ENCODE measurements at places on chromosomes 1 and 21. TPM values are rescaled to one million over a fixed set of nuclear protein-coding genes. Genes with fewer than 3 reads are reported as not detected.
A peak's percentile ranks its signal among the peaks of the same experiment; 100 is the strongest.

- DNase-seq, result no peak
Observed at GRCh38 chr1:106366627-106367319, 689.7 kb upstream of the PRMT6 start.

GRCh38 chr1:44264451-44264771, 51.1 kb downstream of the DMAP1 start:
- DNase-seq, result no peak

DNA sequence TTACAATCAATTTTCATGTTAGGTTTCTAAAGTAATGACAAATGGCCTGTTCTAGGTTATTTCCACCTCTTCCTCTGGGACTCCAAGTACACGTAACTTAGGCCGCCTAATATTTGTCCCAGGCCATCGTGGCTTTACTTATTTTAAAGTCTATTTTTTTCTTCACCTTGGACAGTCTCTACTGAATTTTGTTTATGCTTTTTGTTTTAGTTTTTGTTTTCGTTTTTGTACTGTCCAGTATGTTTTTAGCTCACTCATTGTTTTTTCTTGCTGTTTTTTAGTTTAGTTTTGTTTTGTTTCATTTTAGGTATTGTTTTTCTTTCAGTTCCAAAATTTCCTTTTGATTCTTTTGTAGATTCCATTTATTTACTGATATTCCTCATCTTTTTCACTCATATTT, 187.7 kb upstream of the RNPC3 start:
- DNase-seq, result no peak

DNA sequence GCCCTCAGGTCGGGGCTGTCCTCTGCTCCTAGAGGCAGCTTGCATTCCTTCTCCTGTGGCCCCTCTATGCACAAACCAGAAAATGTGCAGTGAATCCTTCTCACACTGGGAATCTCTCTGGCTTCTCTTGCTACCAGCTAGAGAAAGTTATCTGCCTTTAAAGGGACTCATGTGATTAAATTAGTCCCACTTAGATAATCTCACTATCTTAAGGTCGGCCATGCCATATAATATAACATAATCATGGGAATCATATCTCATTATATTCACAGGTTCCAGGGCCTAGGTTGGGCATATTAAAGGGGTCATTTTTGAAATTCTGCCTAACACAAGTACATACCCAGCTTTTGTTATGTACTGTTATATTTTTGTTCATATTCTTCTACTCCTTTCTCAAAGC, 31.4 kb downstream of the PTGFR start:
- DNase-seq, result no peak

- DNase-seq, result no peak
Observed at GRCh38 chr1:1534401-1535154, 5.8 kb downstream of the TMEM240 start.

GRCh38 chr1:92298213-92298572, 594 bp downstream of the GLMN start:
- DNase-seq, result no peak

DNA sequence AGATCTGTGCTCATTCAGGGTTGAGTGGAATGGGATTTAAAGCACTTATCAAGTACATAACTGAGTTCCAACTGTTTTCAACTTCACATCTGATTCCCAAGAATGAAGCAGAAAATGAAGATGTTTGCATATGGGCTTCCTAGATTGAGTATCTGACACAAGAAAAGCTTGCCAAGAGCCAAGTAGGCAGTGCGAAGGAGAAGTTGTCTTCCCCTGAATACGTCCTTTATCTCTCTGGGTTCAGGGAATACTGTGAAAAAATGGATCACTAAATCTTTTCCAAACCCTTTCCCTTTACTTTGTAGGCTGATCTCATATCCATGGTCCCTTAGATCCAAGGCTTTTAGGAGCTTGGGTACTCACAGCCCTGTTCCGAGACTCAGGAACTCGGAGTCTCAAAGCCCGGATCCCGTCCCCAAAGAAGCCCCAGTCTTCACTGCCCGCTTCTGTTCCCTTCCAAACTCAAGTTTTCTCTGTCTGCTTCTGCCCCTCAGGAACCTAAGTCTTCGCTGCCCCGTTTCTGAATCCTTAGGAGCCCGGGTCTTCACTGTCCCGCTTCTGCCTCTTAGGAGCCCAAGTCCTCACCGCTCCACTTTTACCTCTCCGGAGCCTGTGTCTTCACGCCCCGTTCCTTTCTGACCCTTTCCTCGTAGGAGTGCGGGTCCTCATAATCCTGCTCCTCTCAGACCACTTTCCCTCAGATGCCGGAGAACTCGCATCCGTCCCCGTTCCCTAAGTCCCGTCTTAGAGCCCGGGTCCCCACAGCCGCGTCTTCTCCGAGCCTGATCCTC, 616 bp downstream of the TAF12 start:
- peak; percentile 30 for DNase-seq

DNA sequence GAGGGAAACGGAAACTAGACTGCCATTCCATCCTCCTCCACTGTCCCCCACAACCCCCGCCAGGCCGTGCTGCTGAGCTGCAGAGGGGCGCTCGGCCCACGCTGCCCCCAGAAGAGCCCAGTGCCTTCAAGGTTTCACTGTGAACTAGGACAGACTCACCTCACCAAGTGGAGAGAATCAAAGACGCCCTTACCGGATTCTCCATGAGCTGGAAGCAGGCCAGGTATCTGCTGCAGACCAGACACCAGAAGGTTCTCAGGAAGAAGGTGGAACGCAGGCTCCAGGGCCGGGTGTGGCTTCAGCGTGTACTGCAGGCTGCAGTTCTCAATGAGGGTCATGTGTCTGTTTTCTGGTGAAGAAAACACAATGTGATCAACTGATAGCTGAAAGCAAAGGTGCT, 30.6 kb downstream of the NPHP4 start:
- DNase-seq, result no peak

DNA sequence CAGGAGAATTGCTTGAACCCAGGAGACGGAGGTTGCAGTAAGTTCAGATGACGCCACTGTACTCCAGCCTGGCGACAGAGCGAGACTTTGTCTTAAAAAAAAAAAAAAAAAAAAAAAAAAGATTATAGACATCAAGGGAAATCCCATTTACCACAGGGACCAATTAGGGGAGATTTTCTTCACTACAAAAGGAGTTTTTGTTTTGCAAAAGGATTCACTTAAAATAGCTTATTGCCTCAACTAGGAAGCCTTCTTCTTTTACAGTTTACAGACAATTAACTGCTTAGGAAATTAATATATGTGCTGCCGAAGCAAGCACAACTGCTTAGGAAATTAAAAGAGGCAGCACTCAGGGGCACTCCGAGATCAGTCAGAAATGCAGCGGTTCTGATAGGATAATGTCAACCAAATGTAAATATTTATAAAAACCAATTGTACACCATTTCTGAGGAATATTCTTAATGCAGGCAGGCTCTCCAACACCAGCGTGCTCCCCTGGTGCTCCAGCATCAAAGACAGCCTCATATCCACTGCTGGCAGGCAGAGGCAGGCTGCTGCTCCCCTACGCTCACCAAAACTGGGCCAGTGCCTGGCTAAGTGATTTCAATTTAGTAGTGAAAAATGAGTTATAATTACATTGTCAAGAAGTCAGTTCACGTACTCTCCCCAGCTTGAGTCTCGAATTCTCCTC, 107.9 kb upstream of the RAB4A start:
- DNase-seq, result no peak

DNA sequence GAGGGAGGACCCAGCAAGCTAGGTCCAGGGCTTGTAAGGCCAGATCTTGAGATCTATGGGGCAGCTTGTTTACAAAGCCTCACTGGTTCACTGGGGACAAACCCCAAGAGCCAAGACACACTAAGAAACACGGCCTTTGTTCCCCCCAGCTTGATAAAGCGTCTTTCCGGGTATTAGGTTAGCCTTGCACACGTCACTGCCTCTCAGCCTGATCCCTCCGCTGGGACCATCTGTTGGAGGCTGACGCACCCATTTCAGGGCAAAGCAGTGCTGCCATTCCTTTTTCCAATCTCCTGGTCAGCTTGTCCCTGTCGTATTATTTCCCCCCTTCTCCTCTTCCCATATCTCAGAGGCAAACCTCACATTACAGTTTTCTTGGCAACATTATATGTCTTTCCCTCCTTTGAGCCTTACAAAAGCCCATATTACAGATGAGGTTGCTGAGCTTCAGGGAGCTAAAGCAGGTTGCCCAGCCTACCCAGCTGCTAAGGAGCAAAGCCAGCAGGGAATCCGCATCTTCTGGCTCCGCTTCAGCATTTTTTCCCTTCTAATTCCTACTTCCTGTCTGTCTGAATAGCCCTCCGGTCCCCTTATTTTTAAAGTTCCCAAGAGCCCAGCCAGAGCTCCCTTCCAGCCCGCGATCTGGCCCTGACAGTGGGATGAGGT, 4.1 kb downstream of the HEYL start:
- DNase-seq, result no peak

GRCh38 chr1:19443326-19443725, 42.0 kb downstream of the CAPZB start:
- DNase-seq, result no peak

GRCh38 chr21:45977396-45977795, 4.2 kb upstream of the COL6A1 start:
- no peak for DNase-seq

- DNase-seq, result no peak
Observed at GRCh38 chr1:76268341-76268740, 193.8 kb downstream of the ST6GALNAC3 start.

DNA sequence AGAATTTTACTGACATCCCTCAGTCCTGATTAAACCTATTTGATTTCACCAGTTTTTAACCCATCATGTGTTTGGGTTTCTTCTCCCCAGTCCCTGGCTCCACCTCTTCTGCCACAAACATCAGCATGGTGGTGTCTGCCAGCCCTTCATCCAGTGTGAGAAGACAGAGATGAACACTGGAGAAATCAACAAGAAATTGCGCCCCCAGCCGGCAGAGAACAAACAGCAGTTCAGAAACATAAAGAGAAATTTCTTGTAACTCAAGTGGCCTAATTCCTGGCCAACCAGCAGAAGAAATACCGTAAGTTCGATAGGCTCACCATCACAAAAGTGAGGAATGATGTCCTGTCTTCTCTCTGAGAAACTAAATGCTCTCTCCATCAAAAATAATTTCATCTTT, 18.3 kb downstream of the S100A11 start:
- DNase-seq, result no peak

- peak; percentile 54 for DNase-seq
Observed at GRCh38 chr1:71047635-71048607, at the start of gene PTGER3. TSS of gene PTGER3 (minus strand) at chr1:71047816. CDS start at chr1:71047577, 239 bp downstream.

DNA sequence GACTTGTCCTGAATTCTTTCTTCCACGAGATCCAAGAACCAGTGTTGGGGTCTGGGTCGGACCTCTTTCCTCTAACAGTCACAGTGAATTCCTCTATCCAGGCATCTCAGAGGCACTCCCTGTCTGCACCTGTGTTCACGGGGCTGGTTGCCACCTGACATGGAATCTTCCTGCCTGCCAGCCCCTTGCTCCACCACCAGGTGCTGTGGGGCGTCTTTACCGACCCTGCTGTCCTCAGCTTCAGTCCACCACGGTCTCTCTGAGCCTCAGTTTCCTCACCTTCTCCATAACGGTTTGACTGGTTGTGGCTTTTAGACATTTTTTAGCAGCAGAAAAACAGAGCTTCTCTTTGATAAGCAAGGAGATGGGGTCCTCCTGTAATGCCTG, 62.7 kb downstream of the SDC3 start:
- no peak for DNase-seq

DNA sequence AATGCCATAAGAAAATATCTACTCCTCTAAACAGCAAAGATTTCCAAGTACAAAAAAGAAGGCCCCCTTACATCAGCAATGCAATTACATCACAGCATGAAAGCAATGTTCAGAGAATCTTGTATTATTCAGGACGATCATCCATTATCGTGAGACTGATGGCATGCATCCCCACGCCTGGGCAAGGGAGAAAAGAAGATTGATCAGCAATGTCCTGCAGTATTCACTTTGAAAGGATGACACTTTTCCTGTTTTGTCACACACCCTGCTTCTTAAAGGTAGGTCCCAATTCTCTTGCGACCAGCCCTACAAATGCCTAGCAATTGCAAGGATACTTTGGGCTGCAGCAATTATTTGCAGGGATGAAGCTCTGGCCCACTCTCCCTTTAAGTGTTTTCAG, 108.7 kb downstream of the TOMM20 start:
- no peak for DNase-seq

DNA sequence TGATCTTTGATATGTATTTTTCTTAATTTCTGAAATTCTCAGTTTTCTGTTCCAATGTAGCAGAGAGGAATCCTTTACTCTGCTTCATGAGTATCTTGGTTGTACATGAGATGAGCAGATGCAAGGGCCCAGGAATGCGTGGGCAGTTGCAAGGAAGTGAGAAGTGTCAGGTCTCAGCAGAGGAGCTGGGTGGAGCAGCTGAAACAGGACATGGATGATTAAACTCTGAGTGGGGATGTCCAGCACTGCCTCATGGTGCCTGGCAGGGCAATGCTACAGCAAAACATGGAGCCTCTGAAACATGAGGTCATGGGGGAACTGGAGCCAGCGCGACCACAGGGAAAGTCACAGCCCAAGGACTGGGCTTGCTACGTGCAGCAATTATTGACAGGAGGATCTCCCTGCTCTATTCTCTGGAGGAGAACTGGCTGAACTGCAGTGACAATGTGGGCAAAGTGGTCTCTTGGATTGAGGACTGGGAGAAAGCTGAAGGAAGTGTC, 48.4 kb downstream of the COLGALT2 start:
- peak; percentile 66 for DNase-seq

DNA sequence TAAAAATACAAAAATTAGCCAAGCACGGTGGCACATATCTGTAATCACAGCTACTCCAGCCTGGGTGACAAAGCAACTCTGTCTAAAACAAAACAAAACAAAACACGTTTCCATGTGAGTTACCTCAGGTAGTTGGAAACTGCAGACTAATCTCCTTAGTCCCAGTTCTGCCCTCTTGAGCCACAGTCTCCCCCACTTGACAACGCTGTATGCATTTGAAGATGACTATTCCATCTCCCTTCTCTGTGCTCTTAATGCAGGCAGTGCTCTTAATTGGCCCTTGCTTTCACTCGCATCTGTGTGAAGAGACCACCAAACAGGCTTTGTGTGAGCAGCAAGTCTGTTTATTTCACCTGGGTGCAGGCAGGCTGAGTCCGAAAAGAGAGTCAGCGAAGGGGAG, 19.6 kb upstream of the DHCR24 start:
- DNase-seq, result no peak

DNA sequence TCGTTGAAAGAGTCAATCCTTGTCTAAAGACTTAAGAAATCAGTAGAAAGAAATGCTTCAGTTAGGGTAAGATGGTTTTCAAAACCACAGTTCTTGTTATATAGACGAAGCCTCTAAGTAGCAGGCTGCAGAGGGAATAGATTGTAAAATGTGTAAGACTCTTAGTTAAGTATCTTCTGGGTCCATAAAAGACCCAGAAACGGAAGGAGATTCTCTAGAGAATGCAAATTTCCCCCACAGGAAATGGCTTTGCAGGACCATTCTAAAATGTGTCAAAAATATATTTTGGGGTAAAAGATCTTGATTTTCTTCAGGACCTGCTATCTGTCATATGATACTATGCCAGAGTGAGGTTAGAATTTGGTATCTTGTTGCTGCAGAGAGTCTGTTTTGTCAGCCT, 13.4 kb downstream of the OR2T1 start:
- no peak for DNase-seq

CSF3R gene
- polyA plus RNA-seq, result 3.8 TPM

COL11A1 gene
- polyA plus RNA-seq, result 7.0 TPM

AADACL4 gene
- 0.66 TPM for polyA plus RNA-seq

GPR25 gene
- polyA plus RNA-seq, result not detected

INSRR gene
- polyA plus RNA-seq, result 1.5 TPM

FMO4 gene
- polyA plus RNA-seq, result 3.6 TPM

MTARC2 gene
- polyA plus RNA-seq, result 28.5 TPM

RRP1B gene
- 27.8 TPM for polyA plus RNA-seq

TEX38 gene
- polyA plus RNA-seq, result 432 TPM

FYB2 gene
- polyA plus RNA-seq, result 4.2 TPM

LRRC71 gene
- 49.2 TPM for polyA plus RNA-seq

RHBG gene
- 3.3 TPM for polyA plus RNA-seq

GSTM5 gene
- 10.6 TPM for polyA plus RNA-seq
